Stimulated activated CD4-positive, alpha-beta T cell treated with anti-CD3 and anti-CD28 coated beads, Interleukin-1b, Interleukin-23, amount 100 ng/mL, for 1 hour (primary cell): ENCODE measurements at places on chromosomes 7 and 10.

DNA sequence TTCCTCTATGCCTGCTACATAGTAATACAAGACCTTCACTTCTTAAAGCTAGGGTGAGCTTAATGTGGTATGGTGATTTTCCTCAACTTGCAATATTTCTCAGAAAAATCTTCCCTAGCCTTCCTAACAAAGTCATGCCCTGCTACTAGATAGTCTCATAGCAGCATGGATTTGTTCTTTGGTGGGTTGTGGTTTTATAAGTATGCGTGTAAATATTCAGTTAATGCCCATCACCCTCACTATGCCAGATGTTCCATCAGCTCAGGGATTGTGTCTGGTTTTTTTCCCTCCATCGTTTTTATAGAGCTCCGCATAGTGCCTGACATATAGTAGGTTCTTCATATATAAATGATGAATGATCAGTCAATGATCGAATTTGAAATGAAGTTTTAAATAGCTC, 182.8 kb downstream of the CREB5 start:
- DNase-seq, result no peak

GRCh38 chr7:40572810-40573465, 438.1 kb downstream of the SUGCT start:
- DNase-seq, result no peak

DNA sequence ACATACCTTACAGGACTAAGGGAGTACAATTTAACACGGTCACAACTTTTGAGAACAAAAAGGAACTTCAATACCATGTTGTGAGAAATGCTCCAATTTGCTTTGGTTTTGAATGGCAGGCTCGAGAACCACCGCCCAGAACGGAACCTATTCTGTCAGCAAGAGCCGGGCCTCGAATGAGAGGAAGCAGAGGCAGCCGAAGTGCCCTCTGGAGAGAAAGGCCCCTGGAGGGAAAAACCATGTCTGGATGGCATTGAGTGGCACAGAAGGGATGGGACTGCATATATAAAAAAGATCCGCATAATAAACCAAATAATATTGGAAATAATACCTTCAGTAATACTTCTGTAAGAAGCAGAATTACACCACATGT, 85.6 kb downstream of the CHST15 start:
- DNase-seq, result no peak

DNA sequence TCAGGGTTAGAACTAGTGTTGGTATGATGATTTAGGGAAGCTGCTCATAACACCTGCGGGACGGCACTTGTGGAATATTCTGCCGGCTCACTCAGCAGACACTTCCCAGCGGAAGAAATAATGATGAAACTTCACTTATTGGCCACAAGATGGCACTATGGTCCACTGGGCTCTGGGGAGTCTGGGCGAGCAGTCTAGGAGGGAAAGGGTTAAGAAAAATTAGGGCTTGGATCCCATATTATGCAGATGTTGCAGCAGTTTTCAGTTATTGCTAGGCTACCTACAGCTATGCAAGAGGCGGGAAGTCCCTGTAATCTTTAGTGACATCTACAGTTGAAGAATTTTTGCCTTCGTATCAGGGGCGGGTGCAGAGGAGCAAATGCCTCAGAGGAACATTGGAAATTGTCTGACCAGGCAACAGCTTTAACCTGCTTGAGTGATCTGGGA, 238.7 kb upstream of the PRSS58 start:
- no peak for DNase-seq

DNA sequence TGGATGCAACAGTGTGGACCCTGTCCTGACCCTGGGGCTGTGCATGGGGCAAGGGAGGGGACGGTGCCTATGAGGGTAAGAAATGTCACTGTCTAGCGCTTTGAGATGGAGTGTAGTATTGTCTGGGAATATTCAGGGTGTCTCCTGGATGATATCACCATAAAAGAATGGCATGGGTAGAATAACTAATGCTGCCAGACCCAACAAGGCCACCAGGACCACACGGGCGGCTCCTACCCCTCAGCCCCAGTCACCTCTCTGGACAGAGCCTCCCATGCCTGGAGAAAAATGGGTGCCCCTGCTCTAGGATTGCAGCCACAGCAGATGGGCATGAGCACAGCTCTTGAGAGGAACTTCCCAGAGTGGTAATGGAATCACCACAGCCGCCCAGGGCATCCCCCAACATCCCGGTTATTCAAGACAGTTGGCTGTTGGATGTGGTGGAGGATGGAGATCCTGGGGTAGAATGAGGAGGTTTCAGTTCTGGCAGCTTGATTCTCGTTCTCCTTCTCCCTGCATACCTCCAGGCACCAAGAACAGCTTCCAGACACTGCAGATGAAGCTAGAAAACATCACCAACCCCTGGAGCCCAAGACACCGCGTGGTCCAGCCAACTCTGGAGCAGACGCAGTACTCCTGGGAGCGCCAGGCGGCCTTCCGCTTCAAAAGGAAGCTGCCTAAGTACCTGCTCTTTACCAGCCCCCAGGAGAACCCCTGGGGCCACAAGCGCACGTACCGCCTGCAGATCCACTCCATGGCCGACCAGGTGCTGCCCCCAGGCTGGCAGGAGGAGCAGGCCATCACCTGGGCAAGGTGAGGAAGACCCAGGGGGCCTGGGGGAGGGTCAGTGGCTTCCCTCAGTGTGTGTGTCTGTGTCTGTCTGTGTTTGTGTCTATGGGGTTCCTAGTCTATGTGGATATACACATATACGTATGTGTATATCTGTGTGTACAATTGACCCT, 6.2 kb downstream of the AOC1 start:
- DNase-seq, result no peak
